ENCODE measurements at places on chromosomes 7 and 10. TPM values are rescaled to one million over a fixed set of nuclear protein-coding genes. Genes with fewer than 3 reads are reported as not detected.

Gene GPR15LG
- not detected for total RNA-seq

Gene PGAM2
- not detected for total RNA-seq

Gene HOXA3
- 20.9 TPM for total RNA-seq

Gene PAX2
- not detected for total RNA-seq

Gene PKD1L1
- total RNA-seq, result 0.49 TPM

Gene SPDYE6
- not detected for total RNA-seq

Gene FOXI2
- not detected for total RNA-seq

Gene NUTM2E
- not detected for total RNA-seq

Gene TMEM176B
- total RNA-seq, result 7.3 TPM

Gene BAMBI
- total RNA-seq, result 42.2 TPM

Gene RSPH10B2
- total RNA-seq, result 0.29 TPM

Gene PSMA2
- total RNA-seq, result 191 TPM

Gene RBP3
- total RNA-seq, result not detected

Gene ANKRD61
- total RNA-seq, result 0.47 TPM

Gene MUC12
- 1.3 TPM for total RNA-seq

Gene ELMO1
- total RNA-seq, result not detected

Gene ADRB1
- total RNA-seq, result 0.47 TPM

Gene TEX47
- not detected for total RNA-seq

Gene CYP2C19
- total RNA-seq, result 4.5 TPM

Gene MYH16
- total RNA-seq, result 0.97 TPM

Gene VPS37D
- total RNA-seq, result 1.3 TPM

Gene EBLN1
- not detected for total RNA-seq

Gene CPA2
- total RNA-seq, result not detected

Gene FKBP9
- 160 TPM for total RNA-seq

Gene PNLIPRP1
- not detected for total RNA-seq

Gene FBXL15
- 6.4 TPM for total RNA-seq

Gene BICC1
- total RNA-seq, result 70.2 TPM

Gene MSS51
- 2.9 TPM for total RNA-seq

Gene UPK3B
- 6.0 TPM for total RNA-seq

Gene AKR1D1
- total RNA-seq, result not detected

Gene ACBD7
- 8.2 TPM for total RNA-seq

Gene CDK14
- total RNA-seq, result 31.4 TPM

Gene TRIM74
- not detected for total RNA-seq

Gene NPFFR1
- 0.20 TPM for total RNA-seq

Gene PI4K2A
- 12.6 TPM for total RNA-seq

Gene PON1
- not detected for total RNA-seq

Gene ABCC2
- 1.2 TPM for total RNA-seq

Gene CHN2
- total RNA-seq, result 9.7 TPM

Gene SRRM3
- 0.21 TPM for total RNA-seq

Gene PNLIPRP2
- total RNA-seq, result not detected

Gene OGA
- total RNA-seq, result 63.3 TPM

Gene MOGAT3
- not detected for total RNA-seq

Gene FGFBP3
- total RNA-seq, result 1.9 TPM

Gene TMEM229A
- total RNA-seq, result not detected

Gene CYP3A4
- total RNA-seq, result not detected

Data from Calu3 (cell line).